Activated CD8-positive, alpha-beta memory T cell treated with anti-CD3 and anti-CD28 coated beads, Interleukin-2, amount 50 U/mL, for 4 hours (primary cell): ENCODE measurements at places on chromosomes 7 and 10.

GRCh38 chr7:4561795-4562194, 120.3 kb upstream of the FOXK1 start:
- DNase-seq: no peak

DNA sequence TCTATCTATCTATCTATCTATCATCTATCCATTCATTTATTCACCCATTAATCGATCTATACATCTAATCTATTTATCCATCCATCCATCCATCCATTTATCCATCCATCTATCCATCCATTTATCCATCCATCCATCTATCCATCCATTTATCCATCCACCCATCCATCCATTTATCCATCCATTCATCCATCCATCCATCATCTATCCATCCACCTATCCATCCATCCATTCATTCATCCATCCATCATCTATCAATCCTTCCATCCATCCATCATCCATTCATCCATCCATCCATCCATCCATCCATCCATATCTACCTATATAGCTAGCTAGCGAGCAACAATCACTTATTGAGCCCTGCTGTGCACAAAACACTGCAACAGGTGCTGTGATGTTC, 953.1 kb upstream of the ZNF722 start:
- DNase-seq: no peak

GRCh38 chr7:84354866-84355265, 160.3 kb upstream of the SEMA3A start:
- no peak for DNase-seq

DNA sequence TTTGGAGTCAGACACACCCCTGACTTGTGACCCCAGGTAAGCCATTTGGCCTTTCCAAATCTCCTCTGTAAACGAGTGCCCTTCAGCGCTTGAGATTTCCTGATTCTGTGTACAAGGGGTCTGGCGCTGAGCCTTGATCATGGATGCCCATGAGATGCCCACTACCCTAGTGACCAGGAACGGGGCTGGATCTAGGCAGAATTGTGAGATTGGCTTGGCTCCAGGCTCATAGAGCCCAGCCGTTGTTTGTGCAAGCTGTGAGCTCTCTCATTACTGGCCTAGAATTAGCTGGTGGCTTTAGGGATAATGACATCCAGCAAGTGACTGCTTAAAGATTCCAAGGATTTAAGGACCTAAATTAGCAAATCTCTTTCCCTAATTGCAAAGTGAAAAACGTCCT, 84.9 kb downstream of the CAMK1D start:
- no peak for DNase-seq

- peak; percentile 22 for DNase-seq
Measured at GRCh38 chr7:44461387-44461786, 29.1 kb downstream of the NUDCD3 start.

DNA sequence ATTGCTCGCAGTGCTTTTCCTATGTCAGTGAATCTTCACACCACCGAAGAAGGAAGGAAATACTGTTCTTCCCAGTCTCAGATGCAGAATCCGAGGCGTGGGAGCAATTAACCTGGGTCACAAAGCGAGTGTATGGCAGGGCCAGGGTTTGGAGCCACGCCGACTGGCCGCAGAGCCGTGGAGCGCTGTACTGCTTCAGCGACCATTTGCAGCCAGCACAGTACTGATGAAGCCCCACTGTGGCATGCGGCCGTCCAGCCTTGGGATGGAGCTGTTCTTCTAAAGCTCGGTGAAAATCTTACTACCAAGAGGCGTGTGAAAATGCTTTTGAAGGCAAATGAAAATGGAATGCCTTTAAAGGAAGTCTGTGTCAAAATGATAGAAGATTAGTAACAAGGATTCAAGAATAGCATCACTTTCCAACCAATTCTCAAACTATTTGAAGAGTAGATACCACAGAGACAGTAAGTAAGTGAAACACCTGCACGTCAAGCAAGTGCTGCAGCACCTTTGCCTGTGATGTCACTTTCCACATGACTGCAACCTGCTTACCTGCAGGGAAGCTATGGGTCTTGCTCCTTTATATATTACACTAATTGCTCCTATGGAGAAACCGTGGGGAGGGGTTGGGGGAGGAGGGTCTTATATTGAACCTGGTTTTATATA, 4.9 kb downstream of the PPP2R2D start:
- DNase-seq: no peak

DNA sequence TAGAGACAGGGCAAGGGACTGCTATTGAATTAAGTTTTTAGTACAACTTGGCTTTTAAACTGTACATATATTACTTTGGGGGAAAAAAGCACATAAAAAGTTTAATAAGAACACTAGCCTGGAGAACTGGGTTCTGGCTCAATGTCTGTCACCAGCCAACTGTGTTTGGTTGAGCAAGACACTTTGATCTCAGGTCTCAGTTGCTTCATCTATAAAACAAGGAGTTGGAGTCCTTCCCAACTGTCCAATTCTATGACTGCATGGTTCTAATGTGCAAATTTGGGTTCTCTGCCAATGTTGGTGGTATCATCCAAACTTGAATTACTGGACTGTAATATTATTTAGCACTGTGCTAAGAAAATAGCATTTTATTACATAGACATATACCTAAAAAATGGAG, 50.3 kb downstream of the ATXN7L1 start:
- DNase-seq: no peak

DNA sequence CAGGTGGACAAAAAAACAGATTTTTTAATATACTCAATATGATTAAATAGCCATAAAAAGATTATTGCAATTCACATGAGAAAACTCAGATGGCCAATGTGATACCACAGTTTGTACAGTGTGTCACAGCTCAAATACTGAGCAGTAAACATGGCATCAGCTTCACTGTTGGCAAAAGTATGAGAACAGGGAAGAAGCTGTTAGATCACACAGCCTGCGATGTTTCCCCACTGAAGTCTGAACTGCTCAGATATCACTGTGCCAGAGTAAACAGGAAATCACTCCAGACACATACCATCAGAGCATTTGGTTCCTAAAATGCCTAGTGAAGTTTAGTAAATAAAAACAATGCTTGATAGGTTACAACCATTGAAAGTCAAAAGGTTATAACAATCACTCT, 347.8 kb downstream of the ETV1 start:
- no peak for DNase-seq

GRCh38 chr7:156607332-156608172, 33.0 kb upstream of the RNF32 start:
- no peak for DNase-seq

DNA sequence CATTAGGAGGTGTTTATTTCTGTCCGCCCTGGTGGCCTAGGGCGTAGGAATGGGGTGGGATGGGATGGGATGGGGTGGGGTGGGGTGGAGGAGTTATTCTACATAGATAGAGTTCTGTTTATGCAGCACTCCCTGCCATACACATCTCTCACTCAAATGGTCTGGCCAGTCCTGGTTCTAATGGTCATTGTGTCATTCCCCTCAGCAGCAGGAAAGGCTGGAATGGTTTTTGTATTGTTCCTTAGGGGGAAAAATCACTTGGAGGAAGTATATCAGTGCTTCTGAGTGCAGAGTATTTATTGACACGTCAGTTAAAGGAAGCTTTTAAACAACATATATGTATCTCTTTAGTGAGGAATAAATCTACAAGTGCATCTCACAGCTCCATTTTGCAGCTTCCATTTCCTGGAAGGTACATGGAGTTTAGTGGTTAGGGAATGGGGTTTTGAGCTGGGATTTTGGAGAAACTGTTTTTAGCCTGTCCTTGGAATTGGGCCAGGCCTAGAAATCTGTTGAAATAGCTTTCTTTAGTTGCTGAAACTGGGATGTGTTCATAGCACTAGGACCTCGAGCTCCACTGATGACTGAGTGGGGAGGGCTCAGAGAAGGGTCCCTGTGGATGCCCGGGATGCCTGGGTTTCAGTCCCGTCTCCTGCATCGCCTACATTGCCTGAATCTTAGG, 8.3 kb downstream of the TSPAN14 start:
- DNase-seq: no peak

DNA sequence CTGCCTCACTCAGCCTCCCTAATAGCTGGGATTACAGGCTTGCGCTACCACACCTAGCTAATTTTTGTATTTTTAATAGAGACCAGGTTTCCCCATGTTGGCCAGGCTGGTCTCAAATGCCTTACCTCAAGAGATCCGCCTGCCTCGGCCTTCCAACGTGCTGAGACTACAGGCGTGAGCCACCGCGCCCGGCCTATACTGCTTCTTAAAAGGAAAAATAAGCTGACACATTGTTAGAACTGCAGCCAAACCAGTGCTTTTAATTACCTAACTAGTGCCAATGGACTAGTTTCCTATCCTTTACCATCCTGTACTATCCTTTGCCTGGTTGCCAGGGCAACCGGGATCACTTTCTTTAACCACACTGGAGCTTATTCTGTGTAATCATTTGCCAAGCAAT, 108.0 kb downstream of the LRRTM3 start:
- no peak for DNase-seq

GRCh38 chr7:30253796-30254165, 30.6 kb upstream of the ZNRF2 start:
- no peak for DNase-seq

GRCh38 chr10:28479425-28479865, 53.5 kb upstream of the WAC start:
- no peak for DNase-seq

DNA sequence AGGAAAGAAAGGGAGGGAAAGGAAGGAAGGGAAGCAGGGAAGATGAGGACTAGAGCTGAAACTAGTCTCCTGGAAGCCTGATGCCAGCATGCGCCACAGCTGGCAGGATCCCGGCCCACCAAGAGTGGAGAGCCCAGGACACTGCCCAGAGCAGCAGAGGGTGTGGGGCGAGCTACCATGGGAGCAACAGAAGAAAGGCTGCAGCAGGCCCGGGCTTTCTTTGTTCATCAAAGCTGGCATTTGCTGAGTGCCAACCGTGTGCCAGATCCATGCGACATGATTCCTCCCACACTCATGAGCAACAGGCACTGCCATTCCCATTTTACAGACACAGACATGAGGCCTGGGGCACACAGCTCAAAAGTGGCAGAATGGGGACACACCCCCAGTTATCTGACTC, 68.9 kb downstream of the FAM53B start:
- no peak for DNase-seq

DNA sequence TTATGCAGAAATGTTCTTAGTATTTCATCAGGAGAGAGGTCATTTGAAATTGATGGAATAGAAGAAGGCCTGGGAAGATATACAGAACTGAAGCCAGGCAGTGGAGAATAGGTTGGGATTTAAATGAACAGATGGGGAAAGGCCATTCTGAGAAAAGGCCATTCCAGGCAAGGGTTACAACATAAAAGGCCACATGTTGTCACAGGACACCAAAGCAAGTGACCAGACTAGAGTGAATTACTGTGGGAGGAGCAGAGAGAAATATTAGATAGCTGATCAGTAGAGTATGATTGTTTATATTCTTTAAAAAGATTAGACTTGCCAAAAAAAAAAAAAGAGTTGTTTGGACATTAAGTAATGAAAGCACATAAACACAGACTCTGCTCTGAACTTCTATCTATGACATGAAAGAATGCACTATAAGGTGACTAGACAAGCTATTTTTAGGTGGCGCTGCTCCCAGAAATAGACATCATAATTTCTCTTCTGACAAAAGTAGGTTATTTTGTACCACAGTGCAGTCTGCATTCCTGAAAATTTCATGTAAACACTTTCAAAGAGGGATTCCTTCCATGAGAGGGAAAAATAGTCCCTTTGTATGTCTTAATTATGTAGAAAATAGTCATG, 55.2 kb upstream of the DKK1 start:
- no peak for DNase-seq

GRCh38 chr7:149869867-149870266, 3.9 kb upstream of the ATP6V0E2 start:
- no peak for DNase-seq

DNA sequence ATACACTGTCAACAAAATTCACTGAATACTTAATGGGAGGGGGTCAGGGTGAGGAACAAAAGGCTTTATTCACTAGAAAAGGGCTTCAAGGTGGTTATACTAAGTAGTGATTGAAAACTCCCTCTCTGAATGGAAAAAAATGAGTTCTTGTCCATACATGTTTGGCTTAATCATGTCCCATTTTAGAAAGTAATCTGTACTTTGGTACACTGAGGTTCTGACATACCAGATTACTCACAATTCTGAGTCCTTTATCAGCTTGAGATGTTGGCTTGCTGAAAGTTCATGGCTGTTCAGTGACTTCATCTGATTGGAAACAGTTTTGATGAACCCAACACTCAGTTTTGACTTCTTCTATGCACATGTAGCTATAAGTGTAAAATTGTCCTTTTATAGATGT, 12.8 kb upstream of the NOBOX start:
- DNase-seq: no peak

GRCh38 chr7:295155-296154, 5.5 kb downstream of the FOXL3 start:
- DNase-seq: no peak

- DNase-seq: no peak
Measured at GRCh38 chr10:47452495-47453140, 31.3 kb downstream of the ANXA8 start.

DNA sequence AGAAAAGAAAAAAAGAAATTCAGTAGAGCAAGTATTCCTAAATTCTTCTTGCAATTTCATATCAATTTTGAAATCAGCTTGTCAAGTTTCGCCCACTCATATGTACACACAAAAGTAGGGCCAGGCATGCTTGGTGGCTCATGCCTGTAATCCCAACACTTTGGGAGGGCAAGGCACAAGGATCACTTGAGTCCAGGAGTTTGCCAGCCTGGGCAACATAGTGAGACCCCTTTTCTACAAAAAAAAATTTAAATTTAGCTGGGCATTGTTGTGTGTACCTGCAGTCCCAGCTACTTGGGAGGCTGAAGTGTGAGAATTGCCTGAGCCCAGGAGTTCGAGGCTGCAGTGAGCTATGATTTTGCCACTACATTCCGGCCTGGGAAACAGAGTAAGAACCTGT, 65.4 kb downstream of the MRPL32 start:
- DNase-seq: no peak
